ENCODE measurements at places on chromosomes 11 and 22.

GRCh38 chr11:60221692-60222091, 21.2 kb downstream of the MS4A4E start:
- no peak for DNase-seq

DNA sequence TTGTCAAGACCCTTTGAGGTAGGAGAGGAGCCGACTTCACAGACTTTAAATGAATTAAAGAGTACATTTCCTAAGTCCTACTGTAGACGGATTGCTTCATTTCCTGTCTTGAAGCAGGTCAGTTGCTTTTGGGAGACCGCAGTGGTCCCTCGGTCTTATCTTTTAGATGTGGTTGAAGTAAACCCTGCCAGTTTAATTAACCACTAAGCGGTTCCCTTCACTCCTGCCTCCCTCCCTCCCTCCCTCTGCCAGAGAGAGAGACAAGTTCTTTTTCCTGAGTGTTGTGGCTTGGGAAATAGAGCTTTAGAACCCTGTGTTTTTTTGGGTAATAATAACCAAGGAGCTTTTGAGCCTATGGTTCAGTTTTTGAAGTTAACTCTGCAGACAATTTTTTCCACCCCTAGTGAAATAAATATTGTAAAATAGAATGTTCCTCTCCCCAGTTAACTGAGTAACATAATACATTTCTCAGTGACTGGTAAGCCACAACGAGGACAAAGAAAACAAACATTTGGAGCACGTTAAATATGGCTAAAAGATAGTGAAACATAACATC, 147.5 kb downstream of the LDLRAD3 start:
- DNase-seq: no peak

- DNase-seq: no peak
Observed at GRCh38 chr11:60589611-60590010, 74.4 kb downstream of the MS4A13 start.

DNA sequence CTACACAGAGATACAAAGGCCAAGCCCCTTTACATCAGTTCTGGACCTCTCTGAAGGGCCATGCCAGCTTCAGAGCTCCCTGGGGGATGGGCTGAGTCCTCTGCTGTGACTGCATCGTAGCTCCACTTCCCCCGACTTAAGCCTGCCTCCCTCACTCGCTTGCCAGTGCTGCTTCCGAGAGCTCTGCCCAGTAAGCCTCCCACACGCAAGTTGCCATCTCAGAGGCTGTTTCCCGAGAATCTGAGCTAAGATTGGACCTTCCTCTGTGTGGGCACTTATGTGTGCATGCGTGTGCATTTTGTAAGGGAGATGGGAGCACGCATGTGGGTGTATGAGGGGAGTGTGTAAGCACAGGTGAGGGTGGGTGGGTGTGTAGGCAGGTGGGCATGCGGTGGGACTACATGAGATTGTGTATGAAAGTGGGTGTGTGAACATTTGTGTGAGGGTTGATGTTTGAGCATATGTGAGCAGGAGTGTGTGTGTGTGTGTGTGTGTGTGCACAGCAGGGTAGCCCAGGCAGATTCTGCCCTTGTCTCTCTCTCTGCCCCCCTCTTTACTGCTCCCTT, 163.0 kb upstream of the SYT13 start:
- no peak for DNase-seq

GRCh38 chr11:104073950-104074705, 37.7 kb downstream of the DDI1 start:
- DNase-seq: no peak

GRCh38 chr11:68498903-68499883, 38.6 kb downstream of the PPP6R3 start:
- DNase-seq: no peak

DNA sequence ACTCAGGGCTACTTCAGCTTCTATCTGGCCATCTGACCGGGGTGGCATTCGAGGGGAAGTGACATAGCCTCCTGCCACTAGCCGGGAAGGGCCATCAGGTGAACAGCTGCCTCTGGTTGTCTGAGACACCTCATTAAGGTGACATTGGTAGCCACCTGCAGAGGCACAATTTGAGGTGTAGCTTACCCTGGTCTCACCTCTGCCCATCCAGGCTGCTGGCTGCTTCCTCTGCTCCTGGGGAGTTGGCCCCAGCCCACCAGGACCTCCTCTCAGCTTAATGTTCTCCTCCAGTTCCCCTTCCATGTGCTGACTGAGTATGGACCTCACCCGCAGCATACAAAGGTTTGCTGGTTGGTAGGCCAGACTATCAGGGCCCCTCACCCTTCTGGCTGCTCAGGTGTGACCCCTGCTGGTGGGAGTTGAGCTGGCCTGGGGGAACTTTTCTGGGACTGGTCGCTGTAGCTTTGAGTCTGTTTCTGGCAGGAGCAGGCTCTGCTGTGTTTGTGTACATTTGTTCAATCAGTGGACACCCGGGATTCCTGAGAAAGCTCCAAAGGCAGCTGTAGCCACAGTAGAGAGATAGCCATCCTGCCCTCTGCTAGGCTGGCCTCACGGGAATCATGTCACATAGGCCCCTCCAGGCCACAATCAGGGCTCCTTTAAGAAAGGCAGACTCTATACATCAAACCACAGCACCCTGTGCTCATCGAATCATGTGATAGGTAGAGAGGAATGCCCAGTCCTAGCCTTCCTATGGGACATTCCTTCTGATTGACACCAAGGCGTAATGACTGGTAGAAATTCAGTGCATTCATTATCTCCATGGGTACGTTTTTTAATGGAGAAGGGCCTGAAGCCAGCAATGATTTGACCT, 295.1 kb upstream of the PLET1 start:
- DNase-seq: peak; percentile 35

GRCh38 chr11:75475767-75476650, 43.0 kb upstream of the KLHL35 start:
- no peak for DNase-seq

DNA sequence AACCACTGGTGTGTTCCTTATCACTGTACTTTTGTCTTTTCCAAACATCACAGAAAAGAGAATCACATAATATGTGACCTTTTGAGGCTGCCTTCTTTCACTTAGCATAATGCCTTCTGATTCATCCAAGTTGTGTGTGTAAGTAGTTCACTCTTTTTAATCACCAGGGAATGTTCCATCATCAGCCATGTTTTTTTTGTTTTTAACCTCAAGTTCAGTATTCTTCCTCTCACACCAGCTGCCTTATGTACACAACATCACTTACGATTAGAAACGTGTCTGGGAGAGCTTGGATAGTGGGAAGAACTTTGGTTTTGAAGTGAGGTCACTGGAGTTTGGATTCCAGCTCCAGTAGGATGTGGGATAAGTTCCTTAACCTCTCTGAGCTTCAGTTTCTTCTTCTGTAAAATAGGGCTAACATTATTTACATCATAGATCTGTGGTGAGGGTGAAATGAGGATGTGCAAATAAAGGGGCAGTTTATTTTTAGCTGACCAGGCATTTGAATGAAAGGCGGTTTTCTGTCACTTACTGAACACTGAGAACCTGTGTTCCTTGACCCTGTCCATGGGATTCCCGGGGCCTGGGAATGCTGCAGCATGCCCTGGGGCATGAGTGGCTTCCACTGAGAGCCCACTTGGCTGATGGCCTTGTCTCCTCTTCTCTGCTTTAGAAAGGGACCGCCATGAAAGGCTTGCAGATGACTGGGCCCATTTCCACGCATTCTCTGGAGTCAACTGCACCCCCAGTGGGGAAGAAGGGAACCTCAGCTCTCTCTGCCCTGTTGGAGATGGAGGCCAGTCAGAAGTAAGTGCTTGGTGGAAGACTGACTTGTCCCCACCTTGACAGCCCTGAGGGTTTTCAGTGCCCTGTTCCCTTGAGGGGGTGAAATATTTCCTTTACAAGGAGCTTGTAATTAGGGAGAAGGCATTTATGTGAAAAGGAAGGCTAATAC, 92.6 kb downstream of the DEPDC5 start:
- DNase-seq: no peak

- no peak for DNase-seq
Observed at GRCh38 chr22:29136782-29137700, 64.2 kb downstream of the KREMEN1 start.

DNA sequence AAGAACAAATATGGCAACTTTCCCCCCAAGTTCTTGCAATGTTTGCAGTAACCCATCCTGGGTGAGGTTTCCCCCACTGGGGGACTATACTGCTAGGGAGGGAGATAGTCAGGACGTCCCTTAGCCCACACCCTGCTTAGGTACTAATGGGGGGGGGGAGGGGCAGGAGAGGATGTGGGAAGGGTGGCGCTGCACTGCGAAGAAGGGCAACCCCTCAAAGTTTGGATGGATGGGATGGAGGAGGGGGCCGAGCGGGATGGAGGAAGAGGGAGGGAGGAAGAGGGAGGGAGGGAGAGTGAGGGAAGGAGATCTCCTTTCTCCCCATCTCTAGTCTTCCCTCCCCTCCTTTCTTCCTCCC, 100.6 kb upstream of the HSD17B12 start:
- no peak for DNase-seq

DNA sequence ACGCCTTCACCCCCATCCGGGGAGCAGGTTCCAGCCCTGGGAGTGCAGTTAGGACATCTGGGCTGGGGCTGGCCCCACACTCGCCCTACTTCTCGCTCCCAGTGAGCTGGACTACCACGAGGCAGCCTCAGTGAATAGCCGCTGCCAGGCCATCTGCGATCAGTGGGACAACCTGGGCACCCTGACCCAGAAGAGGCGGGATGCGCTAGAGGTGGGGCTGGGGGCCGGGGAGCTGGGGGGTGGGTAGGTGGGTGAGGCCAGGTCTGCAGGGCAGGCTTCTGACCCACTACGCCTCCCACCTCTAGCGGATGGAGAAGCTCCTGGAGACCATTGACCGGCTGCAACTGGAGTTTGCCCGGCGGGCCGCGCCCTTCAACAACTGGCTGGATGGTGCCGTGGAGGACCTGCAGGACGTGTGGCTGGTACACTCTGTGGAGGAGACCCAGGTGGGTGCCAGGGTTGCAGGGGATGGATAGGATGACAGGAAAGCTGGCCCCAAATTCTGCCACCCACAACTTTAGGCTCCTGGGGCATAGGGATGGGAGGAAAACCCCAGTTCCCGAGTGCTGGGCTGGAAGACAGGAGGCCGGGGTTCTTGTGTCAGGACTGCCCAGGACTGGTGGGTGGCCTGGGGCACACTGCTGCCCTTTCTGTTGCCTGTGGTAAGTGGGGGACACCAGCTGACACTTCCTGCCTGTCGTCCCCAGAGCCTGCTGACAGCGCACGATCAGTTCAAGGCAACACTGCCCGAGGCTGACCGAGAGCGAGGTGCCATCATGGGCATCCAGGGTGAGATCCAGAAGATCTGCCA, 8.3 kb downstream of the CTSF start:
- DNase-seq: no peak

DNA sequence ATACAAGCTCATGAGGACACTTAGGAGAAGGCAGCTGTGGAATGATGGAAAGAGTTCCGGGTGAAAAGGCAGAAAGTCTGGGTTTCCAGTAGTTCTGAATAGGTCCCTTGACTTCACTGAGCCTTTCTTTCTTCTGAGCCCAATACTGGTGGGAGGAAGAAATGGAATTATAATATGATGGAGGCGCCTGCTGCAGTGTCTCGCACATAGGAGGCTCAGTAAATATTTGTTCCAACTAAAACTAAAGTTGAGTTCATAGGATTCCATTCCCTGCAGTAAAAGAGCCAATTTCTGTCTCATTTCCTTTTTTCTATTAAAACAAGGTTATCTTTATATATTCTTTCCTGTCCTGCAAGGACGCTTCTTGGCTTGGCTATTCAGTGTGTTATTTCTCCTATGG, 5.2 kb upstream of the CLMP start:
- DNase-seq: no peak

- no peak for DNase-seq
Observed at GRCh38 chr11:134554106-134554505, 142.1 kb upstream of the B3GAT1 start.

DNA sequence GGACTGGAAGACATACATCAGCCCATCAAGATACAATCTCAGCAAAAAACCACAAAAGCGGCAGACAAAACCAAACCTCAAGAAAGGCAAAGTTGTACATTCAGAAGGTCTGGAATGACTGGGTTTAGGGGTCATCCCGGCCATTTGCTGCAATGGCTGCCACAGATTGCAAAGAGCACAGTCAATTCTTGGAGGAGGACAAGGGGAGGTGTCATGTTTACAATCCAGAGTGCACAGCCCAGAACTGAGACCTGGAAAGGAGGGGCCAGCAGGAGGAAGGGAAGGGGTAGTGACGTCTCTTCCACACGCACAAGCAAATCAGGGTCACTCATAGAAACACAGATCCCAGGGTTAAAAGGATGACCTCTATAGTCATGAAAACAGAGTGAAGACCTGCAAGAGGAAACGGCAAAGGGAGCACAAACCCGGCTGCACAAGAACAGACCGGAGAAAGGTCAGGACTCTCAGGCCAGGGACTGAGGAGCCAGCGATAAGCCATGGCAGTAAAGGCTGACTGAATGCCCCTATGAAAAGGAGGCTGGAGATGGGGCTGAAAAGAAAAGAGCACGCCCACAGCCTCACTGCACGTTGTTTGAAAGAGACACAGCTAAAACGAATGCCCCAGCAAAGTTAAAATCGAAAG, 18.2 kb upstream of the MUC5AC start:
- no peak for DNase-seq

Data from stimulated activated naive CD4-positive, alpha-beta T cell treated with Interleukin-2 at 50 U/mL for 16 hours (primary cell).